Mucosa of gallbladder (tissue), 1 donor: ENCODE measurements at places on chromosomes 12 and 14. TPM values are rescaled to one million over a fixed set of nuclear protein-coding genes. Genes with fewer than 3 reads are reported as not detected.

- DNase-seq, result no peak
Measured at GRCh38 chr12:31589598-31589903, 1.4 kb downstream of the DENND5B start.

DNA sequence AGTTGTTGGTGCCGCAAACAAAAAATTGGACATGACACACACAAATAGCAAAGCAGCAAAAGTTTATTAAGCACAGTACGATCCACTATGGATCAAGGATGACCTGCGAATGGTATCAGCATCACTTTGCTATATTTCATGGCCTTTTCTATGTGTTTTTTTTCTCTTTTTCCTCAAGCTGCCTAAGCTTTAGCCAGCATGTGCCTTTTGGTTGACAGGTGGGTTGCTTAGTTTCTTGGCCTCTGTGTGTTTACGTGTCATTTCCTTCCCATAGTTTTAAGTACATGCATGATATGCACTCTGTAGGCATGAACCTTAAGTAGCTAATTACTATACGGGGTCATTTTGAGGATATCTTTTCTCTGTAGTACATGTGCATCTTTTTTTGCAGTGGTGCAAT, 9.8 kb downstream of the CD4 start:
- DNase-seq, result no peak

GRCh38 chr12:109047081-109047805, 5.1 kb upstream of the USP30 start:
- no peak for DNase-seq

DNA sequence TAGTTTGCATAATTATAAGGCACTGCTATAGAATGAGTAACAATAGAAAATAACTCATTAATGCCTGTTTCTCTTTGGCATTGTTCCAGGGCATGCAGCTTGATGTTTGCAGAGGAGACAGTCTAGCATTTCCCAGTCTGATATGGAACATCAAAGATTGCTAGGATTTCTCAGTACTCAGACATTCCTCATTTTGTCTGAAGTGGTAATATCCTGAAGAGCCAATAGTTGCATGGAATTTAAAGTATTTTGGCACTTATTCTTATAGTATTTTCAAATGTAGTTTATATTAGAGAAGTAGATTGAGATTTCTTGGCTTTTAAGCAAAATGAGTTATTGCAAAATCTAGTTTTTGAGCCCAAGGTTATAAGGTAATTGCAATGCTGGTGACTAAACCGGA, 337.3 kb upstream of the E2F7 start:
- DNase-seq, result no peak

DNA sequence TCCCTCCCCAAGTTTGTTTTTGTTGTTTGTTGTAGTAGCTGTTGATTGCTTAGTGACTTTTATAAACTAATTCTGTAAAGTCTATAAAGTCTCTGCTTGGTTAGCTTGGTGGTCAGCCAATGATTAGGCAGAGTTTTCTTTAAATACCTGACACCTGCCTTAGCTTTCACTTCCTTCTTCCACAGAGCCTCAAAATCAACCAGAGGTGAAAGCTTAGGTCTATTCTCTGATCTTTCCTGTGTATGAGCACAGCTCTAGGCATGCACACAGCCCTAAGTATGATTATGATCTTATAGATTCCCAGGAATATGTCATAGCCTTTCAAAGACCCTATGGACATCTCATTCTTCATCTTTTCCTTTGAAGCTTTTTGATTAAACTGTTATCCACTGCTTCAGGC, 514.7 kb downstream of the AACS start:
- DNase-seq, result no peak

GRCh38 chr12:101430456-101430855, 22.9 kb upstream of the ARL1 start:
- no peak for DNase-seq

DNA sequence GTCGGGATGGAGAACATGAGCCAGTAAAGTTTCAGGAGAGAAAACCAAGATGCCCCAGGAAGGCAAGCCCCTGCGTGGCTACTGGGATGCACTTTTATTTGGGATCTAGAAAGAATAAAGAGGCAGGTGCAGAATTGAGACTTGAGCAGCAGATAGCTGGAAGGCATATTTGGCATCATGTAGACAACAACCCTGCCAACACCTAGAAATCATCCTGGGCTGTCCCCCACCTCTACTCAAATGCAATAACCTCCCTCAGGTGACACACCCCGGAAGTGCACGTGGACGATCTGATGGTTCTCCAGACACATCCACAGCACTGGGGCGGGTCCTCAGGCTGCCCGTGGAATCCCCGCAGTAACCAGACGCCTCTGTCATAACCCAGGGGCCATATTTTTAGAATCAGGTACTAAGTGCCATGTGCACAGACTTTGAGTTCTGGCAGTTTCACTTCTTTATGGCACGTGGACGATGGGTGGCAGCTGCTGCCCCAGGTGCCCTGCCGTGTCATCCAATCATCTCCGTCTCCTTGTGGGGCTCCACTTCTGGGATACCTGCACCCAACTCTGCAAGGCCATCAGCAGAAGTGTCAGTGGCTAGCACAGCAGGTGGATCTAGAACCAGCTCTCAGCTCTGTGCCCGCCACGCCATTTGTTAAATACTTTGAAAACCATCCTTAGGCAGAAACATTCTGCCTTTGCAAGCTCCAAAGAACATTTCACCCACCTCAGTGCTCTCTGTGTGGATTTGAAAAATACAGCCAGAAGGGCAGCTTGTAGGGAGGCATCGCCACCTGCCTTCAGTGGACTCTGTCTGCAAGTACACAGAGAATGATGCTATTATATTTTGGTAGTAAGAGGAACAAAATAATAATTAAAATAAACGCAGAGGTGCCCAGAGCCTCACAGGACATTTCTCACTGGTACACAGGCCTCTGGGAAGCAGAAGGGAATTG, 771.7 kb upstream of the TMEM132C start:
- DNase-seq, result no peak

The CCND2 gene
- 64.1 TPM for total RNA-seq

The HNF1A gene
- total RNA-seq, result 12.0 TPM

The SYT1 gene
- 6.5 TPM for total RNA-seq

The HRK gene
- 0.03 TPM for total RNA-seq

The DIO3 gene
- total RNA-seq, result 1.8 TPM

The PLCZ1 gene
- not detected for total RNA-seq

The ANKLE2 gene
- 40.3 TPM for total RNA-seq

The KLHL33 gene
- total RNA-seq, result 0.92 TPM

The CDCA4 gene
- 5.4 TPM for total RNA-seq

The MFAP5 gene
- 6.8 TPM for total RNA-seq
